Stimulated activated CD8-positive, alpha-beta memory T cell treated with anti-CD3 and anti-CD28 coated beads, Interleukin-15, amount 100 ng/mL, for 1 hour (primary cell): ENCODE measurements at places on chromosomes 7 and 10.

DNA sequence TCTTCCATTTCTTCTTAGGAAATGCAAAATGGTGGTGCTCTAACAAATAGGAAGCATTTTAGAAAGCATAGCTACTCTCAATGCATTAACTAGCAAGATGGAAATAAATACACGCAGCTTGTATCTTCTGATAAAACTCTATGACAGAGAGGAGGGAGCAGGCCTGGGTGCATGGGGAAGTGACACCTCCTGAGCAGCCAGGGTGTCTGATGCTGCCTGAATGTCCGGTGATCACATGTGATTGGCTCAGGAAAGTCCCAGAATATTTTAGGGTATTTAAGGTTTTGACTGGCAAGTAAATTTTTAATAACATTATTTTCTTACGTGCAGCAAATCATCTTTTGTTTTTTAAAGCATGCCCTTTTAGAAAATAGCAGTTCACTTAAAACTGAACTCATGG lies 261.0 kb upstream of the KLF6 start:
- DNase-seq, result no peak

DNA sequence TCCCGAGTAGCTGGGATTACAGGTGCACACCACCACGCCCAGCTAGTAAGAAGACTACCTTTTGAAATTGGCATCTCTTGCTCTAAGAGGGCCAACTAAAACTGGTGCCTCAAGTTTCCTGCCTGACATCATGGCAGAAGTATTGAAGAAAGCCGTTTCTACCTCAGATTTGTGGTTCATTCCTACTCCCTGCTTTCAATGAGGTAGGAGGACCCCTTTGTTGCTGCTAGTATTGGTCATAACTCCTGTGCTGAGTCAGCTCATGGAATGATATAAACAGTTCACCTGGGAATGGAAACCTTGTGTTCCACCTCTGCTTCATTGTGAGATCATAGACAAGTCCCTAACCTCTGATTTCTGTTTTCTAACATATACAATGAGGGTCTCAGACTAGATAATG lies 82.8 kb downstream of the CDK6 start:
- no peak for DNase-seq

GRCh38 chr7:157033483-157034473 lies 23.3 kb upstream of the MNX1 start:
- DNase-seq, result no peak

- no peak for DNase-seq
Observed at GRCh38 chr10:6161921-6162320, 40.8 kb upstream of the PFKFB3 start.

- no peak for DNase-seq
Observed at GRCh38 chr7:47591655-47592572, 10.0 kb upstream of the TNS3 start.

- no peak for DNase-seq
Observed at GRCh38 chr7:55349121-55349520, 16.0 kb upstream of the LANCL2 start.

DNA sequence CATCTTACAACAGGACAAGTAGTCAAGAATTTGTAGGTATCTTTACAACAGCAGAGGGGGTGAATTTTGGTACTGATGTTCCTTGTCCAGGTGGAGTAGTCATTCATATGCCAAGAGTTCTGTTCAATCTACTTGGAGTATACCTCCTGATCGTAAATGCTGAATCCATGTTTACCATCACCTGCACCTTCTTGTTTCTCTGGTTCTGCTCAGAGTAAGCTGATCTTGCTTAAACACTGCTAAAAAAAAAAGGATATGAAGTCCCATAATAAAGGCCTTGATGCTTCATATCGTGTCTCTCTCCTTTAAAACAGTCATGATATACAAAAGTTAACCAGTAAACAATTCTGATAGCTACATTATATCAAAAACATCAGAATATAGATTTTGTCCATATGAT lies 45.3 kb upstream of the FOXP2 start:
- no peak for DNase-seq

- DNase-seq, result no peak
Observed at GRCh38 chr10:89175816-89176215, 31.3 kb downstream of the CH25H start.

GRCh38 chr10:352476-353235 lies 217.4 kb downstream of the ZMYND11 start:
- DNase-seq, result no peak

- no peak for DNase-seq
Observed at GRCh38 chr7:94231305-94231704, 163.4 kb upstream of the COL1A2 start.

GRCh38 chr7:116588225-116588624 lies 63.4 kb downstream of the CAV1 start:
- DNase-seq, result no peak
